ENCODE measurements at places on chromosomes 13 and 19.

DNA sequence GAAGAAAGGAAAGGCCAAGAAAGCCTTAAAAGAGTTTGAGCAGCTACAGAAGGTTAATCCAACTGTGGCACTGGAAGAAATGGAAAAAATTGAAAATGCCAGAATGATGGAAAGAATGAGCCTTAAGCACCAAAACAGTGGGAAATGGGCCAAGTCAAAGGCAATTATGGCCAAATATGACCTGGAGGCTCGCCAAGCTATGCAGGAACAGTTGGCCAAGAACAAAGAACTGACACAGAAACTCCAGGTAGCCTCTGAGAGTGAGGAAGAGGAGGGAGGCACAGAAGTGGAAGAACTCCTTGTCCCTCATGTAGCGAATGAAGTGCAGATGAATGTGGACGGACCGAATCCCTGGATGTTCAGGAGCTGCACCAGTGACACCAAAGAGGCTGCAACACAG is 5.1 kb downstream of the UTP14C start:
- DNase-seq = no peak

- no peak for DNase-seq
Observed at GRCh38 chr13:77300176-77301037, 26.5 kb downstream of the MYCBP2 start.

DNA sequence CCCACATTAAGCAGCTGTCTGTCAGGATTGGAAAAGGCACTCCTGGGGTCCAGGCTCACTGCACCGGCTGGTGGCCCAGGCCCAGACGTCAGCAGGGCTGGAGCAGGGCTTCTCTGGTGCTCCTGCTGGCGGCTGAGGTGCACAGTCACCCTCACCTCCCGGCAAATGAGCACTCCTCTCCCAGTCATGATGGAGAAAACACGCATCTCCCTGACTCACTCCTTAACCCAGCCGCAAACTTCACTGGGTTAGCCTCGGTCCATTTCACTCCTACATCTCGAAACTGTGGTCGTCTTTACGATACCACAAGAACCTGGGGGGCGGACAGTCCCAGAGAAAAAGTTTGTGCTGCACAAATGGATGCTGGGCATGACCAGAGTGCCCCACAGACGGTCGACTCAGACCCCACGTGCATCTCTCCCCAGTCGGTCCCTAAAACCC is 3.3 kb upstream of the RASA3 start:
- DNase-seq = no peak

GRCh38 chr19:49497789-49498103 is 1.5 kb downstream of the RPS11 start:
- DNase-seq = no peak

DNA sequence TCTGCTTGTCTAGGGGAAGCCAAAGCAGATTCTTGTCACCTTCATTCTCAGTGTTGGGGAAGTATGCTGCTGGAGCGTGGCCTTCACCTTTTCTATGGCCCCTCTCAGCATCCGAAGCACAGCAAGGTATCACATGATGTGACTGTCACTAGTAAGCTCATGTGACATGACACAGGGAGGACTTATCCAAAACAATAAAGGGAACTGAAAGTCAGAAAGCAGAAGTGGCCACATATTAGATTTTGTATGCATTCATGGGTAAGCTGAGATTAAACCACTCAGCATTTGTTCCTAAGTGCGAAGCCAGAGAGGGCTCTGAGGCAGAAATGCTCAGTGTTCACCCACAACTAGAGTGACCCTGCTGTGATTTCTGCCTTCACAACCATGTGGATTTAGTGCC is 72.8 kb upstream of the PCDH8 start:
- no peak for DNase-seq

DNA sequence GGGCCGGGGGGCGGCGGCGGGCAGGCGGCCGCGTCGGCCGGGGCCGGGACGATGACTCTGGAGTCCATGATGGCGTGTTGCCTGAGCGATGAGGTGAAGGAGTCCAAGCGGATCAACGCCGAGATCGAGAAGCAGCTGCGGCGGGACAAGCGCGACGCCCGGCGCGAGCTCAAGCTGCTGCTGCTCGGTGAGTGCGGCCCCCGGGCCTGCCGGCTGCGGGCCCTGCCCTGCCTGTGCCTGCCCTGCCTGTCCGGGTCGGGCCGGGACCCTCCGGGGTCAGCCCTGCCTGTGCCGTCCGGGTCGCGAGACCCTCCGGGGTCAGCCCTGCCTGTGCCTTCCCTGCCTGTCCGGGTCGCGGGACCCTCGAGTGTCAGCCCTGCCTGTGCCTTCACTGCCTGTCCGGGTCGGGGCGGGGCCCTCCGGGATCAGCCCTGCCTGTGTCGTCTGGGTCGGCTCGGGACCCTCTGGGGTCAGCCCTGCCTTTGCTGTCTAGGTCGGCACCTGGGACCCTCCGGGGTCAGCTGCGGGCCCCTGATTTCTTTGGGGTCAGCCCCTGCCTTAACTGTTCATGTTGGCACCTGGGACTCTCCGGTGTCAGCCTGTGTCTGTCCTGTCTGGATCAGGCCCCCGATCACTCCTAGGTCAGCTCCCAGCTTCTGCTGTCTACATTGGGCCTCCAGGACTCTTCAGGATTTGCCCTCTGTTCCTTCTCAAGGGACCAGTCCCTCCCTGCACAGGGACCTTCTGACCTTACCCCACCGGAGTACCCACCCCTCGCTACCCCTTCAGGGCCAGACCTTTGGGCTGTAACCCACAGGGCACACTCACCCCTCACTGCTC is 659 bp downstream of the GNA11 start:
- DNase-seq = no peak

DNA sequence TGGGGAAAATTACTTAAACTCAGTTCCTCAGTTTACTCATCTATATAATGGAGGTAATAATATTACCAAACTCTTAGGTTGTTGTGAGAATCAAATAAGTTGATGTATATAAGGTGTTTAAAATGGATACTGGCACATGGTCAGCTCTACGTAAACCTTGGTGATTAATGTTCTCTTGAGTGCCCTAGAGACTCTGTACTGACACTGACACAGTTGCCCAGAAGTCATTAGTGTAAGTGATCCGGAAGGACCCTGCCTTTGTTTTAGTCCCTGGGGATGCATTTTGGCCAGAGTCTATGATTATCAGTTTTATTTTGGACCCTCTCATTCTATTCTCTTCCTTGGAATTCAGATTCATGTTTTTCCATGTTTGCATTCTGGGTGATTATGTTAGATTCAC is 31.9 kb downstream of the CHST8 start:
- DNase-seq = no peak

DNA sequence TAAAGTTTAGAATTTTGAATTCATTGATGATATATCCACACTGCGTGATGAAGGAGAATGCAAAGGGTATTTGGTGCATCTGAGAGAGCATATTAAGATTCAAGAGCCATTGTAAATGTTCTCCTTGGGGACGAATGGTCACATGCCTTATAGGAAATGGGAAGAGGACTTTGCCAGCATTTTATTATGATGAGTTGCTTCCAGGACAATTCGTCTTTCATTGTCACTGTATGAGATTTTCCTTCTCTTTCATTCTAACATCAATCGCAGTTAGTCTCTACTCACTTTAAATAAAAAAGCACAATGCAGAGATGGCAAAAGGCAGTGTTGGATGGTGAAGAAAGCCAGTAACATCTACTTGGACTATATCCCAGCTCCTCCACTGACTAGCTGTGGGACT is 21.4 kb downstream of the WDFY2 start:
- no peak for DNase-seq
